ENCODE measurements at places on chromosomes 13 and 19.
A peak's percentile ranks its signal among the peaks of the same experiment; 100 is the strongest.

- no peak for DNase-seq
Measured at GRCh38 chr13:21137696-21138095, 38.7 kb downstream of the SKA3 start.

GRCh38 chr19:45130888-45131615 is 29.7 kb downstream of the NKPD1 start:
- peak; percentile 45 for DNase-seq

DNA sequence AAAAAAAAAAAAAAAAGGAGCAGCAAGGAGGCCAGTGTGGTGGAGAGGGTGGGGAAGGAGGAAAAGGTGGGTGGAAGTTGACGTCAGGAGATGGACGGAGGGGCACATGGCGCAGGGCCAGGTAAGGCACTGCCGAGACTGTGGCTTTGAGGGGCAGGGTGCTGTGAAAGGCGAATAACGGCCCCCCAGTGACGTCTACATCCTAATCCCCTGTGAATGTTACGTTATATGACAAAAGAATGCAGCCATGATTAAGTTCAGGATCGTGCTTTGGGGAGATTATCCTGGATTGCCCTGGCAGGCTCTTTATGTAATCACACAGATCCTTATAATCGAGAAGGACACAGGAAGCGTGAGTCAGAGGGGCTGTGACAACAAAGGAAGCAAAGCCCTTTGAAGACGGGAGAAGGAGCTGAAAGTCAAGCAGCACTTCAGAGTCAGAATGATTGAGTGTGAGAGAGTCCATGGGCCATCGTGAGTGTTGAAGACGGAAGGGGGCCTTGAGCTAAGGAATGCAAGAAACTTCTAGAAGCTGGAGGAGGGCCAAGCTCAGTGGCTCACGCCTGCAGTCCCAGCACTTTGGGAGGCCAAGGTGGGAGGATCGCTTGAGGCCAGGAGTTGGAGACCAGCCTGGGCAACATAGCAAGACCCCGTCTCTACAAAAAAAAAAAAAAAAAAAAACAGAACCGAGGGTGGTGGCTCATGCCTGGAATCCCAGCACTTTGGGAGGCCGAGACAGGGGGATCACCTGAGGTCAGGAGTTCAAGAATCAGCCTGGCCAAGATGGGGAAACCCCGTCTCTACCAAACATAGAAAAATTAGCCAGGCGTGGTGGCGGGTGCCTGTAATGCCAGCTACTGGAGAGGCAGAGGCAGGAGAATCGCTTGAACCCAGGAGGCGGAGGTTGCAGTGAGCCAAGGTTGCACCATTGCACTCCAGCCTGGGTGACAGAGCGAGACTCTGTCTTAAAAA is 13.8 kb upstream of the CEACAM16 start:
- no peak for DNase-seq

- DNase-seq: no peak
Measured at GRCh38 chr13:32165796-32166195, 134.2 kb downstream of the FRY start.

DNA sequence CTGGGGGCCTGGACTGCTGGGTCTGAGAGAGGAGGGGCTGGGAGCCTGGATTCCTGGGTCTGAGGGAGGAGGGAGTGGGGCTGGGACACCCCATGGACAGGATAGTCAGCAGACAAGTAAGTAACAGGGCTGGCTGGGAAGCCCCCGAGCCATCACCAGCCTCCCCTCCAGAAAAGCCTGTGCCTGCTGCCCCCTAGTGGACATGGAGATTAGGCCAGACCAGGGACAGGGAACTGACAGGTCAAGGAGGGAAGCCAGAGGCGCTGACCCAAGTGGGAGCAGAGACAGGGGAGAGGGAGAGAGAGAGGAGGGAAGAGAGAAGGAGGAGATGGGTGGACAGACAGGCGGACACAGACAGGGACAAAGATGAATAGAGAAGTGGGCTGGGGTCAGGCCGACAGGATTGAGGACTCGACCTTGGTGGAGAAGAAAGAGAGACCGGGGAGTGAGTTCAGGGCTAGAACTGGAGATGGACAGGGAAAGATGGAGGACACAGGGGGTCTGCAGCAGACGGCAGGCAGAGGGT is 6.7 kb upstream of the ERFL start:
- peak; percentile 84 for DNase-seq

DNA sequence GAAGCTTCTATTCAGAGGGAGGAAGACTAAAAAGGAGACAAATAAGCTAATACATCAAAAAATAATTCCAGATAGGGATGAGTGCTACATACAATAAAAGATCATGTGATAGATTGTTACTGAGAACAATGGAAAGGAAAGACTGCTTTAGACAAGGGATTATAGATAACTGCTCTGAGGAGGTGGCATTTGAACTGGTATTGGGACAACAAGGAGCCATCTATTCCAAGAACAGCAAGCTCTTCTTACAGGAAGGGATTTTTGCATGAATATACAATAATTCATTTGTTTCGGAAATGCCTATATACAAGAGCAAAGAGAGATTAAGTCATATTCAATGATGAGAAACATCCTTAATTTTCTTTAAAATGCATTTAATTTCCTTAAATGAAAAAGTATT is 540.5 kb upstream of the KLF12 start:
- no peak for DNase-seq

GRCh38 chr19:29665826-29666577 is 741 bp downstream of the PLEKHF1 start:
- no peak for DNase-seq

GRCh38 chr13:108621462-108621861 is 7.9 kb upstream of the MYO16 start:
- DNase-seq: no peak

DNA sequence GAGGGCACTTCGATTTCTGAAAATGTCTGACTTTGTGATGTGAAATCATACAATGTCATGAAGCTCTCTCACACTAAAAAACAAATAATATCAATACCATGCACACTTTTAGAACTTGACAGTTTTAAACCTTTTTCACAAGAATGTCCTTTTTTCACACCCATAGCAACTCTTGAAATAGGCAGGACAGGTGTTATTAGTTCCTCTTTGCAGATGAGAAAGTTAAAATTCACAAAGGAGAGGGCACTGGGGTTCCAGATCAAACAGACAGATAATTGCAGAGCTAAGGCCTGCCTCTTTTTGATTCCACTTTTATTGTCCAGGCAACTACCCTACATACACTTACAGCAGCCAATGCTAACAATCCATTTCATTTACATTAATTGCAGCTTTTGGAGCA is 142.8 kb downstream of the KLF12 start:
- no peak for DNase-seq

DNA sequence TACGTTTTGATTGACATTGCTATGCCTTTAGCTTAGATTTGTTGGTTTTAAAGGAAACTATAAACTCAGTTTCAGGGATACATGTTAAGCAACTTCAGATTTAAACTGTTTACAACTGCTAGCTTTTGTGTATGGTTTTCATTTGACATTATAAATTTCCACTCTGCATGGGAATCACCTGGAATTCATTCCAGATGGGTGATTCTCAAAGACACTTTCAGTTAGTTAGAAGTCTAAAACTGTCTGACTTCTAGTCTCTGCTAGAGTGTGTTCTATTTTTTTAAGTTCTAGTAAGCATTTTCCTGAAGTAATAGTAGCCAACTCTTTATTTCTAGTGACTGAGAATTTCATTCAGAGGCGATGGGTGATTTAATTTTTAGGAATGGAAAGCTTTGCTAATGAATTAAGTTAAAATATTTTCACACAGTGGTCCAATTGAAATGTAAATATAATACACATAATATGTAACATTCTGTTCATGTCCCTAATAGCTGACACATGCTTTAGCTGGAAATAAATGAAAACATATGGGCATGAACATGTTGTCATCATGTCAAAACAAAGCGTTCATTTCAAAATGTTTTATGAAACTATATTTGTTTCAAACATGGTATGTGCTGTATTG is 58.3 kb upstream of the CSNK1A1L start:
- DNase-seq: no peak

- DNase-seq: no peak
Measured at GRCh38 chr13:25674371-25674770, 302.6 kb downstream of the ATP8A2 start.

- no peak for DNase-seq
Measured at GRCh38 chr13:76886005-76886291, 257 bp downstream of the KCTD12 start.

GRCh38 chr19:5271145-5271544 is 69.5 kb downstream of the PTPRS start:
- DNase-seq: no peak

DNA sequence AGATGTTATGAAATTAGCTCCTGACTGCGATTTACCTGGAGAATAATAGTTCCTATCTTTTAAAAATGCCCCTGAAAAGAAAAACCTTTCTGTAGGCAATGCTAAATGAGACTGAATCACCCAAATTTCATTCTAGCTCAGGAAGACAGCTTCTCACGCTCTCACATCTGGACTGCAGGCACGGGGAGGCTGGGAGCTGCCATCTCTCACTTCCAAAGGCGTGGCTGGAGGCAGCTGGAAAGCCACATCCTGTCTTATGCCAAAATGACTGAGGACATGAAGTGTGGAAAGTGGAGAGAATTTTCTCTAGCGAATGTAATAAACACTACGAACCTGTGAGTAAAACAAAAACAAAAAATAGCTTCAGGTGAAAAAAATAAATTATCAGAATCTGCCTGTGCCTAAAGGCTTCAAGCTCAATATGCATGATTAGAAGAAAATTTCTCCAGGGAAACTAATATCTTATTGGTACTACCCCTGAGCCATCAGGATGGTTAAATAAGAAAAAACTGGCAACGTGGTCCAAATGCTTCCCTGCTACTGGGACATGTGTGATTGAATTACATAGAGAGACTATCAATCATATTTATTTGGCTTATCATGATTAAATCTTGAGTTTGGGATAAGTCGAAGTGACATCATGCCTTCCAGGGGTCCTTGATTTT is 58.1 kb upstream of the UBL3 start:
- no peak for DNase-seq

DNA sequence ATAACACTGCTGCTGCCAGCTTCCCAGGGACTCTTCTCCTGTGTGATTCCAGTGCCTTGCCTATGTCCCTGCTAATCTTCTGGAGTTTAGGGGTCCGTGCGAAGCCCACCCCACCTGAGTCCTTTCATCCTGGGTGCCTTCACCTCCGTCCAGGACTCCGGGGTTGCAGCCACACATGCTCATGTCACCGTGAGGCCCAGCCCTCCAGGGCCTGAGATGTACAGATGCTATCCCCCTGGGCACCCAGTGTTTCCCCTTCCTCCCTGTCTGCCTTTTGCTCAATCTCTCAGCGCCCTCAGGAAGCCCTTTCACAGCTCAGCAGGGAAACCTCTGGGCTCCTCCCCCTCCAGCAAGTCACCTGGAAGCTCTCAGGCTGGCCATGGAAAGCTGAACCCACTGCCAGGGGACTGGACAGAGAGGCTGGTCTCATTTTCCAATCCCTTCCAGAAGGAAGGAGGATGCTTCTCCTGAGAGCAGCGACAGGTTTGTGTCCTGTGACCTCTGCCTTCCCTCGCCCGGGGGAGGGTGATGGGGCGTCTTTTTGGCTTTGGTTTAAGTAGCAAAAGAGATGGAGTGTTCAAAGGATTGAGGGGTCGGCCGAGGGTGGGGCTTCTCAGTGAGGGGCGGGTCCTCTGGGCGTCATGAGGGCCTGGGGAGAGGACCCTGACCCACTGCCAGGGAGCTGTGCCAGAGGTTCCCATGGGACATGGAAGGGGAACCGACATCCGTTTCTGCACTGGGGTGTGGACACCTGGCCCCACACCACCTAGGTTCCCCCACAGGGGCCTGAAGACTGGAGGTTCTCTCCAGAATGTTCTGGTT is 30.8 kb upstream of the TFDP1 start:
- no peak for DNase-seq

GRCh38 chr19:39917561-39918182 is 16.8 kb downstream of the FCGBP start:
- DNase-seq: no peak

DNA sequence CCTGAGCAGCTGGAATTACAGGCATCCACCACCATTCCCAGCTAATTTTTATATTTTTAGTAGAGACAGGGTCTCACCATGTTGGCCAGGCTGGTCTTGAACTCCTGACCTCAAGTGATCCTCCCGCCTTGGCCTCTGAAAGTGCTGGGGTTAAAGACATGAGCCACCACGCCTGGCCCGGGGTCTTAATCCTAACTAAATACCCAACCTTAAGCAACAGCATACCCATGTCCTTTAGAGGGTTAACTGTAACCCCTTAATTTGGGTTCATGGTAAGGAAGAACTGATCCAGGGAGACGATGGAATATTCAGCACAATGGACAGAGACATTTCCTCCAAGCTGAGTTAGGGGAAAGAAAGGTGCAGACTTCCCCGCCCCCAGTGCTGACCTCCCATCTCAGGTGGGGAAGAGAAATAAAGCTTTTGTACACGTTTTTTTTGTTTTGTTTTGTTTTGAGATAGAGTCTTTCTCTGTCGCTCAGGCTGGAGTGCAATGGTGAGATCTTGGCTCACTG is 8.7 kb upstream of the GALP start:
- no peak for DNase-seq

DNA sequence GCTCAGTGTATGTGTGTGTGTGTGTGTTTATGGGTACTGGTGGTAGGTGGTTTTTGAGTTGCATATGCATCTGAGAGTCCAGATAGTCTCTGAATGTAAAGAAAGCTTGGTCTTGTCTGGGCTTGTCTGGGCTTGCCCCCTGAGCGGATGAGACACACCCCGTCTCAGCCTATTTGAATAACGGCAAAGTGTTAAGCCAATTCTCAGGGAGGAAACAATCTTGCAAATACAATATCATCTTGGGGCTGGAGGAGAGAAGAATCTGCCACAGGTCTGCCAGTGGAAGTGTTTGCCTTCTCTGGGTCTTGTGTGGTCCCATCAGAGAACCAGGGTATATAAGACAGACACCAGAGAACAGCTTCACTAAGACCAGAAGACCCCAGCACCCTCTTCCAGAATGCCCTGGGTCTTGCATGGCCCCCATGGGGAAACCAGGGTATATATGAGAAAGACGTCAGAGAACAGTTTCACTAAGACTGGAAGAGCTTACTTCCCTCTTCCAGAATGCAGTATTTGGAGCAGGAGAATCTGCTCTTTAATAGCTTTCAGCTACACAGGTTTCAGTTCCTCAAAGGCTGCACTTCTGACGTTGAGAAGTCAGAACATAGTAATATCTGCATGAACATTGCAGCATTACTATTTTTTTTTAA is 13.3 kb downstream of the CD70 start:
- DNase-seq: peak; percentile 22

DNA sequence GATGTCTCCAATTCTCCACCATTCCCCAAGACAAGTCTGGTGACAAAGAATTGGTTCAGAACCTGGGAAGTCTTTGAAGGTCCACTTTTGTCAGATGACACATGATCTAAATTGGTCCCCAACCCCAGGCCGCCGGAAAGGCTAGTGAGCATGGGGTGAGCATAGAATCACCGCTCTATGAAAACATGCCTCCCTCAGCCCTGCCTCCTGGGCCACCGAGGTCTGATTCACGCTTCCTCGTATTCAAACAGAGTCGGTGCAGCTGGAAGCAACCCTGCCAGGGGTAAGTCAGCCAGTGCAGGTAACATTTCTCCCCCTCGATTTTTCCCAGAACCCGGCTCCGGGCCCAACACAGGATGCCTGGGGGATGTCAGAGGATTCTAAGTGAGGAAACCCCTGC is 33.9 kb upstream of the KLF2 start:
- DNase-seq: no peak

GRCh38 chr13:66349966-66350365 is 880.2 kb downstream of the PCDH9 start:
- no peak for DNase-seq
